Stimulated activated CD8-positive, alpha-beta memory T cell treated with anti-CD3 and anti-CD28 coated beads, Interleukin-7, amount 100 ng/mL, for 24 hours (primary cell): ENCODE measurements at places on chromosomes 11 and 22.

DNA sequence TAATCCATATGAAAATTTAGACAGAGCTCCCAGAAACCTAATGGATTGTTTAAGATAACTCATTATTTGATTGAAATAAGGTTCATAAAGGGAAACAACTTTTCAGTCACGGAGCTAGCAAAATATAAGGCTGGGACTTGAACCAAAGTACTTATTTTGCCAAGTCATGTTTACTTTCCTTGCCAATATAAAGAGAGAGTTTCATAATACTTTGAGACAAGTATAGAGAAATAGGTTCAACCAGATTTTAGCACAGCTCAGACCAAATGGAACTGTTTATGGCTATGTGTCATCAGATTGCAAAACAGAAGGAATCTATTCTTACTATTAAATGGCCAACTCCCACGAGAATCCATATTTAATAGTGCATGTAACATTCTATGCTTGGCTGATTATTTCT is 1517.5 kb upstream of the TENM4 start:
- no peak for DNase-seq

DNA sequence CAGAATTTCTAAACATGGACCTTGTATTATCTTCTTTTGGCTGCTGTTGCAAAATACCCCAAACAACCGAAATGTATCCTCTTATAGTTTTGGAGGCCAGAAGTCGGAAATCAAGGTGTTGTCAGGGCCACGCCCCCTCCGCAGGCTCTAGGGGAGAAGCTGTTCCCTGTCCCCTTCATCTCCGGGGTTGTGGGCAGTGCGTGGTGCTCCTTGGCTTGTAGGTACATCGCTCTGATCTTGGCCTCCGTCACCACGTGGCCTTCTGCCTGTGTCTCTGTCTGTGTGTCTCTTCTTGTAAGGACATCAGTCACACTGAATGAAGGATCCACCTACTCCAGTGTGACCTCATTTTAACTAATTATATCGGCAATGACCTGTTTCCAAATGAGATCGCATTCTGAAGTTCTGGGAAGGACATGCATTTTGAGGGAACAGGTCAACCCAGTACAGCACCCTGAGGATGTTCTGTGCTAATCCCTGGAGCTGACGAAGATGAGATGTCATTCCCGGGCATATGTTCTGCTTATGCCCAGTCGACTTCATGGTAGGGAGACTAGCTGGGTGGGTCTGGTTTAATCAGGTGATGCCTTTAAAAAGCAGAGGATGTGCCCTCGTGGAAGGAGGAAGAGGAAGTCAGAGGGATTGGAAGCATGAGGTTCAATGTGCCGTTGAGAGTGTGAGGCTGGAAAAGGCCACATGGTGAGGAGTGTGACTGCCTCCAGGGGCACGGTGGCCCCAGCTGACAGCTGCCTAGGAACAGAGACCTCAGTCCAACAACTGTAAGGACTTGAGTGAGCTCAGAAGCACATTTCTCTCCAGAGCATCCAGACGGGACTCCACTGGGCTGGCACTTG is 531.1 kb downstream of the TBC1D22A start:
- DNase-seq = no peak

DNA sequence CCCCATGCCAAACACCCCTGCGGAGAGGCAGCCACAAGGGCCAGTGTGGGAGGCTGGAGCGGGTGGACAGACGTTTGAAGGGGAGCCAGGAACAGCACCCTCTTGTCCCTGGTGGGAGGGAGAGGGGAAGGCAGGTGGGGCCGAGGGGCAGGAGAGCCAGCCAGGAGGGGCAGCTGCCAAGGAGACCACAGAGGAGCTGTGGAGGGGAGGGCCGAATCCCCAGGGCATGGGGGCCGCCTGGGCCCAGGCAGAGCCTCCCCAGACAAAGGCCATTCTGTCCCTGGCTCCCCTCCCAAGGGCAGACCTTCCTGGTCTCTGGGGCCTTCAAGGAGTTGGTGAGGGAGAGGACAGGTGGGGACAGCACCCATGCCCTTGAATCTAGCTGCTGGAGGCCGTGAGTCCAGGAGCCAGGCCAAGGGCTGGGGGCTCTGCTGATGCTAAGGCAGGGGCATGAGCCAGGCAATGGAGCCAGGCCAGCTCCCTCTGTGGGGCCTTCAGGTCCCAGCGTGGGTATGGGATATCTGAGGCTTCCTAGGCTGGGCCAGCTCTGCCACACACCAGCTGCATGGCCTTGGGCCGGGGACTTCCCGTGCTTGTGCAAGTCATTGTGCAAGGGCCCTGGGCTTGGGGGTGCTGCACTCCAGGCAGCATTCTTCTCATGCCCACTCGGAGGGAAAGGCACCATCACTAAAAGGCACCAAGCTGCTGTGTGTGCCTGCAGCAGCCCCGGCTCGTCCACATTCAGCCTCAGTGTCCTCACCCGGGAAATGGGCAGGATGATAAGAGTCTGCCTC is 11.4 kb downstream of the EMID1 start:
- DNase-seq = no peak

GRCh38 chr11:44887636-44888035 is 63.0 kb downstream of the TP53I11 start:
- DNase-seq = no peak

DNA sequence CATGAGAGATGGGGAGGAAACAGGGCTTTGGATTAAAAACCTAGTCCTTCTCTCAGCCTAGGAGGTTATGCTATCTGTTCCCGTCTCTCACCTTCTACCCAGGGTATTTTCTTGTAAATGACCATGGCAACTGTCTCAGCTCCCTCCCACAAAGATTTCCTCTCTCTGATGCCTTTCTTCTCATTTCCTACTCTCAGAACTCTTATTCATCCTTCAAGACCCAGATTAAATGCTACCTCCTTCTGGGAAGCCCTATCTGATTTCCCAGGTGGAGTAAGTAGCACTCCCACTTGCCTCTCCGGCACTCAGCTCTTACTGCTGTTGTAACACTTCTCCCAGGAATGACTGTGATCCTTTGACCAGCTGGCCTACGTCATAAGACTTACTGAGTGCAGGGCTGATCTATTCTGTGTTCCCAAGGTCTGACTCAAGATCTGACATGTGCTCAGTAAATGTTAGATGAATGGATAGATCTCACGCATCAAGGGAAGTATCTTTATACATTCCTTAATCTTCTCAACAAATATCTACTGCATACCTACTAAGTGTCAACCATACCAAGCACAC is 175.0 kb downstream of the TENM4 start:
- DNase-seq = no peak

- no peak for DNase-seq
These were observed 458 bp downstream of the RTN4R start for GRCh38 chr22:20267441-20268278.

GRCh38 chr11:63683133-63683991 is 2.1 kb downstream of the RTN3 start:
- DNase-seq = no peak

- DNase-seq = no peak
These were observed 23.3 kb downstream of the ARL14EP start for GRCh38 chr11:30346068-30346688.

DNA sequence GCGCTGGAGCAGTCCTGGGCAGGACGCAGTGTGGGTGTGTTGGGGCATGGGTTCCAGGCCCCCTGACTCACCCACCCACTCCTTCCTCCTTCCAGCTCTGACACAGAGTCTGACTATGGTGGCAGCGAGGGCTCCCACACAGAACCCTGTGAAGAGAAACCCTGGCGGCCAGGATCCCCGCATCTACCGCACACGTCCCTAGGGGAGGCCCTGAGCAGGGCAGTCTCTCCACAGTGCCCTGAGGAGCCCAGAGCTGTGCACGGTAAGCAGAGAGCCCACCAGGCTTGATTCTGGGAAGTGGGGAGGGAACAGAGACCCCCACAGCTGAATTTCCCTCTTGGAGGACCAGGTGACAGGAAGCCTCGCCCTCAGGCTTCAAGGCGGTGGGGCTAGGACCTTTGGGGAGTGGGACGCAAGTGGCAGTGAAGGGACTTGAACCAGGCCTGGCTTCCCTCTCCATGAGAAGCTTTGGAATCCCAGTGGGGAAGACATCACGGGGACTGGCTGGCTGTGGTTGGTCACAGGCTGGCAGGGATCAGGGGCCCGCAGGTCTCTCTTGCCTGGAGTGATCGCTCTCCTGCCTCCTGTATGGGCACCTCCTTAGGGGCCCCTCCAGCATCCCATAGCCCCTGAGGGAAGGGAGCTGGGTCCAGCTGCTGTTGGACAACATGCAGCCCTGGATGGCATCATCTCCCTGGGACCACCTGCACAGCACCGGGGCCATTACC is 96.4 kb upstream of the PARVA start:
- no peak for DNase-seq

DNA sequence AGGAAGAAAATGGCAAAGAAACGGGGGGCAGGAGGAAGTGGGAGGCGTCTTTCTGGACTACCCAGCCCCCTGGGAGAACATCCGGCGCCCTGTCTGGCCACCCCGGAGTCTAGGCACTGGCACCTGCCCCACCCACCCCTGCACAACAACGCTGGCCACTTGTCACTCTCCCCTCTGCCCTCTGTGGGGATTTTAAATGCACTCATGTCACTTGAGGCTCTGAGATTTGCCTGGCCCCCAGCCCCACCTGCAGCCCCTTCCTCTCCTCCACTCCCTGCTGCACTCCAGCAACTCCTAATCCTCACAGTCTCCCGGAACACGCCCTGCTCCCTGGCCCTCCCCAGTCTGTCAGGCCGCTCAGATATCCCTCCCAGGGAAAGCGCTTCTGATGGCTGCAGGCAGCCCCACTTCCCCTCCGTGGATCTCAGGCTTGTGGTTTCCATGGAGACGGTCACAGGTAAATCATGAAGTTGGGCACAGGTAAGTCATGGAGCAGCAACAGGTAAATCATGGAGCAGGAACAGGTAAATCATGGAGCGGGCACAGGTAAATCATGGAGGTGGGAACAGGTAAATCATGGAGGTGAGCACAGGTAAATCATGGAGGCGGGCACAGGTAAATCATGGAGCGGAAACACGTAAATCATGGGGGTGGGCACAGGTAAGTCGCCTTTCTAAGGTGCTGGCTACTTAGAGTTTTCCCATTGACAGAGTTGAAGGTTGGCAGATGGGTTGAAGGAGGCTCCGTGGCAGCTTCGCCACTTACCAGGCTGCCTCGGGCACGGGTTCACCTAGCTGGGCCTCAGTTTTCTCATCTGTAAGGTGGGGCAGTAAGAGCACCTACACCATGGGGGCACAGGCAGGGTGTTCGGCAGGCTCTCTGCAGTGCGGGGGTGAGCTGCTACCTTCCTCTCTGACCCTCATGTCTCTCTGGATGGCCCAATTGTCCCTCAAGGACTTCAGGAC is 79.0 kb upstream of the SHISAL1 start:
- no peak for DNase-seq

DNA sequence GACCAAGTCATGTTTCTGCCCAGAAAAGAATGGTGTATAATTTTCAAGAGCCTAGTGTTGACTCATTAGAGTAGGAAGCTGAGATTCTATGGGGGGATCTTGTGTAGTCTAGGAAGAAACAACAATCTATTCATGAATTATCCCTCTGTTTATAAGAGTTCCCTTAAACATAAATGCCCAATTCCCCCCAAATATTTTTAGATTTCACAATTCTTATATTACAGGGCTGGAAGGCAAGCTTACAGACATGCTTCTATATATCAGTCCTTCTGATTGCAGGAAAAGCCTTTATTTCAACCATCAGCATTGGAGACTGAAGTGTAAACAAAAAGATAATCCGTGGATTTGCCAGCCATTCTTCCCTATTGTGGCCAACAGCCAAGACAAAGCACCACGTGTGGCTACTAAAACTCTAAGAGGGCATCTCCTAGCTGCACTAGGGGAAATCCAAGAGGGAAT is 71.4 kb downstream of the NAT10 start:
- DNase-seq = no peak

DNA sequence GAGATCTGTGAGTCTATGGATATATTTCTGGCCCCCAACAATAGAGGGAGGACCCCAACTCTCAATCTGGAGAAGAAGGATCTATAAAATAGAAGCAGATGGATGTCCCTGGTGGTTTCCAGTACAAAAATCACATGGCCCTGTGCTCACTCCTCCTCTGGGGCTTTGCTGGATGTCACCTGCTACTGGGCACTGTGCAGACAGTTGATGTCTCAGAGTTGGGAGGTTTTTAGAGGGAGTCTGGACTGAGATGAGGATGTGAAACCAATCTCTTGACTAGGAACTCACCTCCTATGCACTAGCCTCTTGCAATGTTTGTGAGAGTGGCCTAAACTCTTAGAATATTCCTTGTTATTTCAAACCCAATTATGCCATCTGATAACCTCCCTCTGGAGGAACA is 107.2 kb downstream of the SCN3B start:
- DNase-seq = no peak

DNA sequence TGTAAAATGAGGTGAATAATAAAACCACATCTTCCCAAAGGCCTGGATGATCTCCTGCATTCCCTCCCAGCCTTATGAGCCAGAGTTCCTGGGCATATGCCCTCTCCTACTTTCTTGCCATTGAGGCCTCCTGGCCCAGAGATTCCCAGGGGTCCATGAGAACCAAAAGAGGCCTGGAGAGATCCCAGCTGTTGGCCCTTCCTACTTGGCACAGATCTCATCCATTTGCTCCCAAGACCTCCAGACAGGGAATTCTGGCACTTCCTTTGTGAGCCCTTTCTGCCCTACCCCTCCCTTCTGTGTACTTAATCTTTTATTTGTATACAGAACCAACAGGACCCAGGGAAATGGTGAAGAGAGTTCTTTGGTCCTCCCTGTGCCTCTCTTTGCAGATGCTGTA is 21.4 kb downstream of the POU2F3 start:
- DNase-seq = no peak

DNA sequence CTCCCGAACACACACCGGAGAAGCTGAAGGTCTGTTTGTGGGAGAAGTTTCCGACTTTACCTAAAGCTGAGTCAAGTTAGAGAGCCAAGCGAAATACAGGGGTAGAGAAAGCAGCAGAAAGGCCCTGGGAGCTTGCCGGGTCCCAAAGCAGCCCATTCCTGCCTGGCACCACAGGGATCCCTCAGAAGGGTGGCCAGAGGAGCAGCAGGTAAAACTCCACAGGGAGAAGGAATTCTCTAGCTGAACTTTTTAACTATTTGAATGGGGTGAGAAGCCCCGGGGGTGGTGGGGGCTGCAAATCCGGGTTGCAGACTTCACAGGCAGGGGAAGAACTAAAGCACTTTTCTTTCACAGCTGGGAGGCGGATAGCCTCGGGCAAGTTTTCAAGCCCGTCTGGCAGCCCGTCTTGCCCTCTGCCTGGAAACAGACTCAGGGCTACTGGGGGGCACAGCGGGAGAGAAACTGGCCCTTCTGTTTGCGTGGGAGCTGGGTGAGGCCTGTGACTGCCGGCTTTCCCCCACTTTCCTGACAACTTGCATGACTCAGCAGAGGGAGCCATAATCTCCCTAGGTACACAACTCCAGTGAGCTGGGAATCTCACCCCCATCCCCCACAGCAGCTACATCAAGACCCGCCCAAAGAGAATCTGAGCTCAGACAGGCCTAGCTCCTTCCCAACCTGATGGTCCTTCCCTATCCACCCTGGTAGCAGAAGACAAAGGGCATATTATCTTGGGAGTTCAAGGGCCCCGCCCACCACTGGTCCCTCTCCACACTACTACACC is 311.0 kb downstream of the SBF2 start:
- no peak for DNase-seq
